Airway epithelial cell (primary cell): ENCODE measurements at places on chromosomes 2 and 18. TPM values are rescaled to one million over a fixed set of nuclear protein-coding genes. Genes with fewer than 3 reads are reported as not detected.

Gene NABP1
- 20.2 and 25.8 TPM in 2 replicates for total RNA-seq

Gene SLC16A14
- 2.4 and 3.7 TPM in 2 replicates for total RNA-seq

Gene PARD3B
- 0.46 and 1.6 TPM in 2 replicates for total RNA-seq

Gene TEX51
- total RNA-seq: not detected in 2 replicates

Gene SLC25A12
- total RNA-seq: 9.8 and 12.1 TPM in 2 replicates

Gene DNAJC27
- 1.3 and 2.3 TPM in 2 replicates for total RNA-seq

Gene MEP1B
- total RNA-seq: not detected in 2 replicates

Gene CDH2
- total RNA-seq: 0.56 and 1.3 TPM in 2 replicates

Gene LOXHD1
- total RNA-seq: not detected in 2 replicates

Gene CSRNP3
- total RNA-seq: 1.1 and 4.8 TPM in 2 replicates

Gene TFCP2L1
- 9.3 and 12.9 TPM in 2 replicates for total RNA-seq

Gene SATB2
- total RNA-seq: 0.28 and 0.42 TPM in 2 replicates

Gene RGPD3
- total RNA-seq: 0.09 and 0.14 TPM in 2 replicates

Gene MATN3
- total RNA-seq: 0.70 and 1.2 TPM in 2 replicates

Gene SH3RF3
- total RNA-seq: 0.78 and 1.1 TPM in 2 replicates

Gene HNRNPA3
- total RNA-seq: 28.8 and 44.2 TPM in 2 replicates

Gene RIT2
- total RNA-seq: not detected in 2 replicates
